ENCODE measurements at places on chromosomes 4 and X. TPM values are rescaled to one million over a fixed set of nuclear protein-coding genes. Genes with fewer than 3 reads are reported as not detected.
A peak's percentile ranks its signal among the peaks of the same experiment; 100 is the strongest.

DNA sequence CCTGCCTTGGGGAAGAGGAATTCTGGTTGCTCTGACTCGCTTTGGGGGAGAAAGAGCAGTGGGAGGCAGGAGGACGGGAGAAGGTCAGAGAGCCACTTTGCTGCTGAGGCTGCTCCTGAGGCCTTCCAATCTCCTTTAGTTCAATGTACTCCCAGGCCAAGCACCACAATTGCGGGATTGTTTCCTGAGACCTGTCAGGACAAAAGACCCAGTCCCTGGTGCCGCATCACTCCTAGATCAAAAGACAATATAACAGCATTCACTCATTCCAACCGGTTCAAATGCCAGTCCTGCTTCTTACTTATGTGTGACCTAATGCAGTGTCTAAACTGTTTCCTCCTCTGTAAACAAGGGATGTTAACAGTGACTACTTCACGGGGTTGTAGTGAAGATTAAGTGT, 106.4 kb downstream of the TRIML1 start:
- no peak for DNase-seq

DNA sequence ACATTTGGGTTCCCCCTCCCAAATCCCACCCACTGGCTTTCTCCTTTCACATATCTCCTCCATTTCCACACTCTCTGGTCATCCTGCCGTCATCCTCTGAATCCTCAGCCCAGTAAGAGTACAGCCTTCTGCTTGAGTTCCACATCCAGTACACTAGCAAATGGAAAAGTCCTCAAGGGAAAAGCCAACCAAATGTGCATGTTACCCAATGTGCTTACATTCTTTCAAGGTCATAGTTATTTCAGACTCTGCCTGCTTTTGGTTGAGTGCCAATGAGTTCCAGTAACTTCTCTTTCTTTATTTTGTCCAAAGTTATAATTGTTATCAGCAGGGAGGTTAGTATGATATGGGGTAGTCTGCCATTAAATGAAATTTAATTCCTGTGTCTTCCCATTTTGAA, 78.1 kb downstream of the SRPX start:
- DNase-seq: no peak

- no peak for DNase-seq
Observed at GRCh38 chr4:68905598-68905938, 46.0 kb downstream of the UGT2A3 start.

GRCh38 chr4:151853034-151853433, 92.2 kb upstream of the GATB start:
- no peak for DNase-seq

GRCh38 chr4:71595576-71596108, 188.2 kb downstream of the GC start:
- no peak for DNase-seq

DNA sequence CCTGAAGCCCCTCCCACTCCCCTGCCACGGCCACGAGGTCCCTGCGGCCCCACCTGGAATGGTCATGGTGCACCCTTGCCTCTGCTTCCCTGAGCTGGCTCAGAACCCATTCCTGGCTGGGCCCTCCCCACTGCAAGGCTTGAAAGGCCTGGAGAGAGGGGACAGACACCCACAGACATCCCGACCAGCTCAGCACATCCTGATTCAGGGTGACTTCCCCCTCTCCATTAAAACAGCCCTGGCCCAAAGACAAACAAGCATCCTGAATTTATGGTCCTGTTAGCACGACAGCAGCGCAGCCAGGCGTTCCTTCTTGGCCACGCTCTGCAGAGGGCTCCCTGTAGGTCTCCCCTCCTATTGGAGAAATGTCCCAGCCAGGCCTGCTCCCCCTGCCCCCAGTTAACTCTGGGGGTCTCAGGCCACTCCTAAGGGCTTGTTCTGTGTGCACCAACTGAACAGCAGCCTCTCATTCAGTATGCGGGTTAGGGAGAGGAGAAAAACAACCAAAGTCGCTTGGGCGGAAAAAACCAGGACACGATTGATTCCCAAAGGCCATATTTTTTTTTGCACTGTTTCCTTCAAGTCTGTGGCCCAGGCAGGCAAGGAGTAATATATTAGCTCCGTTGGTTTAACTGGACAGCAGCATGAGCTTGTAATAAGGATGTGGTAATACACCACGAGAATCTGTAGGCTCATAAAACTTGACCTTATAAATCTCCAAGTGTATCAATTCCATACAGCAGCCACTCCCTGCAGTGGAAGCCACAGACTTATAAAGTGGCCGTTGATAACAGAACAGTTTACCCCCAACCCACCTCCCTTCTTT, 106.7 kb upstream of the MSX1 start:
- peak; percentile 85 for DNase-seq

DNA sequence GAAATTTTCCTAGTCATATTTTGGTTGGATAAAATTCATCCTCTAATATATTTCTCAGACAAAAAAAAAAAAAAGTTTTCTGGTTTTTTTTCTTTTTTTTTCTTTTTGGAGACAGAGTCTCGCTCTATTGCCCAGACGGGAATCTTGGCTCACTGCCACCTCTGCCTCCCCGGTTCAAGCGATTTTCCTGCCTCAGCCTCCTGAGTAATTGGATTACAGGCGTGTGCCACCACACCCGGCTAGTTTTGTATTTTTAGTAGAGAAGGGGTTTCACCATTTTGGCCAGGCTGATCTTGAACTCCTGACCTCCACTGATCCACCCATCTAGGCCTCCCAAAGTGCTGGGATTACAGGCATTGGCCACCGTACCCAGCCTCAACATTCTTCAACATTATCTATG, 432.7 kb upstream of the PABPC4L start:
- DNase-seq: no peak

- DNase-seq: no peak
Observed at GRCh38 chr4:154807042-154807630, 26.1 kb downstream of the RBM46 start.

DNA sequence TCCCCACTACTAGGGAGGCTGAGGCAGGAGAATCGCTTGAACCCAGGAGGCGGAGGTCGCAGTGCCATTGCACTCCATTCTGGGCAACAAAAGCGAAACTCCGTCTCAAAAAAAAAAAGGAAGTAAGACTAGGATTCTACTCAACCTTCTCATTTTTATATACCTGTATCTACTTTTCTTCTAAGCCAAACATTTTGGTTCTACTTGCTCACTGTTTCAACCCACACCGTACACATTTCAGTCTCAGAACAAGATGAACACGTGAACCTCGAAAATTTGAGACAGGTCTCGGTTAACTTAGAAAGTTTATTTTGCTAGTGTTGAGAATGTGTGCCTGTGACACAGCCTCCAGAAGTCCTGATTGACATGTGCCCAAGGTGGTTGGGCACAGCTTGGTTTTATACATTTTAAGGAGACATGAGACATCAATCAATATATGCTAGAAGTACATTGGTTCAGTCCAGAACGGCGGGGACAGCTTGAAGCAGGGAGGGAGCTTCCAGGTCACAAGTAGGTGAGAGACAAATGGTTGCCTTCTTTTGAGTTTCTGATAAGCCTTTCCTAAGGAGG, 3.7 kb downstream of the ADD1 start:
- no peak for DNase-seq

GRCh38 chr4:141304346-141304745, 83.7 kb downstream of the ZNF330 start:
- no peak for DNase-seq

DNA sequence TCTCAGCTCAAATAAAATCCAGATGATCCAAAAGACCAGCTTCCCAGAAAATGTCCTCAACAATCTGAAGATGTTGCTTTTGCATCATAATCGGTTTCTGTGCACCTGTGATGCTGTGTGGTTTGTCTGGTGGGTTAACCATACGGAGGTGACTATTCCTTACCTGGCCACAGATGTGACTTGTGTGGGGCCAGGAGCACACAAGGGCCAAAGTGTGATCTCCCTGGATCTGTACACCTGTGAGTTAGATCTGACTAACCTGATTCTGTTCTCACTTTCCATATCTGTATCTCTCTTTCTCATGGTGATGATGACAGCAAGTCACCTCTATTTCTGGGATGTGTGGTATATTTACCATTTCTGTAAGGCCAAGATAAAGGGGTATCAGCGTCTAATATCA, 18.7 kb upstream of the TLR8 start:
- no peak for DNase-seq

GRCh38 chr4:183504930-183505610, at the start of gene ING2:
Gene ING2, plus strand, starts transcription at chr4:183505058. Its CDS starts 138 bp downstream, at chr4:183505196.
- no peak for DNase-seq

DNA sequence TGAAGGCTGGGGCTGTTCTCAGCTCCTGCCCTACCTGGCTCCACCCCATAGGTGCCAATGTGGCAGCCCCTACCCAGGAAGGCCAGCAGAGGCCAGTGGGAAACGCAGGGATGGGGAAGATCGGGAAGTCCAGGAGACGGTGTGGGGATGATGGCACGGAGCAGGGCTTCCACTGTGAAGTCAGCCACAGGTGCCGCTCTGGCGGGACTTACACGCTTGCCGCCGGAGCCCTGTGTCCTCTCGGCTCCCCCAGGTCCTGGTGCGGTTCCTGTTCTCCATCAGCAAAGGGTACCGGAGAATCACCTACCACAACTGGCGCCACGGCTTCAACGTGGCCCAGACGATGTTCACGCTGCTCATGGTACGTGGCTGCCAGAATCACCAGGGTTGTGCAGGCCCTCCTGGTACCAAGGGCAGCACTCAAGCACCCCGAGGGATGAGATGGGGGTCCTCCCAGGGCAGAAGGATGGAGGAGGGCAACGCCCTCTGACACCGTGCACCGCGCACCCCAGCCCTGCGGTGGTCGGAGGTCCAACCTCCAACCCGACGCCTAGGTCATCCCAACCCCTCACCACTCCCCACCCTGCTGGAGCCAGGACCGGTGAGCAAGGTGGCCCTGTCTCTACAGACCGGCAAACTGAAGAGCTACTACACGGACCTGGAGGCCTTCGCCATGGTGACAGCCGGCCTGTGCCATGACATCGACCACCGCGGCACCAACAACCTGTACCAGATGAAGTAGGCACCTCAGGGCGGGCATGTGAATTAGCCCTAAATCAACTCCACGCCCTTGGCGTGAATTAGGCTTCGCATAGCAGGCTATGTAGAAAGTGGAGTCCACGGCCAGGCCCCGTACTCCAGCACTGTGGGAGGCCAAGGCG, 12.0 kb downstream of the ATP5ME start:
- DNase-seq: no peak

DNA sequence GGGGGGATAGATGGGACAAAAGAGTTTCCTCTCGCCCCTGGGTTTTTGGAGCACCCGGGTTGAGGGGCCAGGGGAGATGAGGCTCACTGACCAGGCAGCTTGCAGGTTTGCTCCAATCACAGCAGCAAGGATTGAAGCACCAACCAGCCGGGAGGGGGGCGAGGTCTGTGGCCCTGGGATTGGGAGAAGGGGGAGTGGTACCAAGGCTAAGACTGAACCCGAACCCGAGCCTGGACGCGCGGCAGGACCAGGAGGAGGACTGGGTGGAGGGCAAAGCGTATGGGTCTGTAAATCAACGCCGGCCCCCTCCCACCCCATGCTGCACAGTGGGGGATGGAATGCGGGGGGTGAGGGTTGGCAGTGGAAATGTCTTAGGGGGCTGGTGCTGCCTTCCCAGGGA, 3.5 kb downstream of the SOX3 start:
- DNase-seq: no peak

DNA sequence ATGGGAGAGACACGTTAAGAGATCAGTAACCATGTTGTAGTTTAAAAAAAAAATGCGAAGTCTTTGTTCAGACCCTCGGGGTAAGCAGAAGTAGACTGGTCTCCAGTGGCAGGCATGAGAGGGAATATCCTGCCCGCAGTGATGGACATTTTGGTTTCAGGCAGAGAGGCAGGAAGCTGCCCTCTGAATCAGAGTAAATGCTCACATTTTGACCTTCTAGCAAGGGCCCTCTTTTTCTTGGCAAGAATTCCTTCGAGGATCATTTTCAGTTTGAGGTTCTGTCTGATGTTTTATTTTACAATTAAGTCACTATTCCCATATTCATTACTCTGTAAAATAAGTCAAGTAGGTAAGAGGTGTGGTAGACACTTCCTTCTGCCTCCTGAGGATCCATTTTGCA, 28.4 kb downstream of the SORBS2 start:
- DNase-seq: no peak

GRCh38 chrX:151713849-151714248, 2.0 kb upstream of the FATE1 start:
- no peak for DNase-seq

GRCh38 chr4:4470208-4470607, 71.6 kb downstream of the STX18 start:
- no peak for DNase-seq

DNA sequence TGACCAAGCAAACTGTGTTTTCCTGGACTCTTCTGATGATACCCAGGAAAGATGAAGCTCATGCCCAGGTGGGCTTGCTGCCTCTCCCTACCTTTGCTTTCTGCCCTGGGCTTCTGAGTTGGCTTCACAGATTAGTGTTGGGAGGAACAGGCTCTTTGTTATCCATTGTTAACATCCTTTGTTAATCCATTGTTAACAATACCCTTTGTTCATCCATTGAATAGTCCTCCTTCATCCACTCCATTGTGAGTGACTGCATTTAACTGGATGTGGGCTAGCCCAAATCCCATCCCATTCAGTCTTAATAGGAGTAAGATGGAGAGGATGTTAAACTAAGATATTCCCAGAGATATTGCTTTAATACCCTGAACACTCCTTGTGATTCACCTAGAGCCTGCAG, 199.0 kb upstream of the LNX1 start:
- no peak for DNase-seq

DNA sequence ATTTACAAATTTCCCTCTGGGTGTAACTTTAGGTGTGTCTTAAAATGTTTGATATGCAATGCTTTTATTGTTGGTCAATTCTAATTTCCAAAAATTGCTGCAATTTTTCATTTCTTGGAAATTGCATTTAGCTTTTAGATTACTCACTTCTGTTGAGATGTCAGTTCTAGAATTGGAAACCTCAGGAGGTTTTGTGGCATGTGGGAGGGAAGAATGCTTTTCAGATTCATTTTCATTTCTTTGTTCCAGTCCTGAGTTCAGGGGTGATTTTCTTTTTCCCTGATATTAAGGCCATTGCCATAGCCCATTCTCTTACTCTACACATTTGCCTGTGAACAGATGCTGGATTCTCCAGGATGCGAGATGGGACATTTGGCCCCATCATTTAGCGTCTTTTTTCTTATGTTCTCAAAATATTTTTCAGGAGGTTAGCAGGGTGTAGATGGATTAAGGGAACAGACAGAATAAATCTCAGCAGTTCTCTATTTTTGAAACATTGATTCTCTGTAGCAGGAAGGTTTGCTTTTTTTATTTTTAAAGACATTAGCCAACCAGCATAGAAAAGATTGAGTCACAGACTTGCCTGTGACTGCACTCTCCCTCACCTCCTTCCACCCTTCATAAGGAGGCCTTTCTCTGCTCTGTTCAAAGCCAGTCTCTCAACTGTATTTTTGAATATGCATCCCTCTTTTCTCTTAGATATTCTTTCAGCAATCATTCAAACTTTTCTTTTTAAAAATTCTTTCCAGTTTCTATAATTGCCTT, 238.4 kb upstream of the ANXA3 start:
- DNase-seq: no peak

Gene FAT4
- polyA plus RNA-seq: 7.7 TPM

Gene NXF2B
- 0.36 TPM for polyA plus RNA-seq

Gene MAGEA10
- polyA plus RNA-seq: 0.06 TPM

Gene TCP11X2
- 0.25 TPM for polyA plus RNA-seq

Gene MUC7
- not detected for polyA plus RNA-seq

Gene TKTL1
- polyA plus RNA-seq: 0.19 TPM
